Stimulated activated CD4-positive, alpha-beta T cell treated with anti-CD3 and anti-CD28 coated beads, Interleukin-4, amount 100 ng/mL, for 48 hours (primary cell): ENCODE measurements at places on chromosomes 4 and X.
A peak's percentile ranks its signal among the peaks of the same experiment; 100 is the strongest.

DNA sequence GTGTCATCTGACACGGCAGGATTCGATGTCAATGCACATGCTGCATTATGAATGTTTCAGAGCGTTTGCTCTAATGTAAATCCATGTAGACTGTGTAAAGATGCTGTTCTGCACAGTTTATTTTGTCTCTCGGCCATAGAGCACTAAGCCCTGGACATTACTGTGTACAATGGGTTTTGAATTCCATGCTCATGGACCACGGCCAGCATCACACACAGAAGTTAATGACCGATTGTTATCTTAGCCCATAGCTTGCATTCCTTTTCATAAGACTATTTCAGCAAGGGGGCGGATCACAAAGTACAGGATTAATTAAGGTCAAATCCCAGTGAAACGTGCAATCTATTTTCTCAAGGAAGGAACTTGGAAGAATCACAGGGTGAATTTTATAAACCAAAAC, 286.1 kb upstream of the TENM3 start:
- no peak for DNase-seq

GRCh38 chr4:175369087-175369486, 443.0 kb downstream of the GPM6A start:
- DNase-seq: no peak

DNA sequence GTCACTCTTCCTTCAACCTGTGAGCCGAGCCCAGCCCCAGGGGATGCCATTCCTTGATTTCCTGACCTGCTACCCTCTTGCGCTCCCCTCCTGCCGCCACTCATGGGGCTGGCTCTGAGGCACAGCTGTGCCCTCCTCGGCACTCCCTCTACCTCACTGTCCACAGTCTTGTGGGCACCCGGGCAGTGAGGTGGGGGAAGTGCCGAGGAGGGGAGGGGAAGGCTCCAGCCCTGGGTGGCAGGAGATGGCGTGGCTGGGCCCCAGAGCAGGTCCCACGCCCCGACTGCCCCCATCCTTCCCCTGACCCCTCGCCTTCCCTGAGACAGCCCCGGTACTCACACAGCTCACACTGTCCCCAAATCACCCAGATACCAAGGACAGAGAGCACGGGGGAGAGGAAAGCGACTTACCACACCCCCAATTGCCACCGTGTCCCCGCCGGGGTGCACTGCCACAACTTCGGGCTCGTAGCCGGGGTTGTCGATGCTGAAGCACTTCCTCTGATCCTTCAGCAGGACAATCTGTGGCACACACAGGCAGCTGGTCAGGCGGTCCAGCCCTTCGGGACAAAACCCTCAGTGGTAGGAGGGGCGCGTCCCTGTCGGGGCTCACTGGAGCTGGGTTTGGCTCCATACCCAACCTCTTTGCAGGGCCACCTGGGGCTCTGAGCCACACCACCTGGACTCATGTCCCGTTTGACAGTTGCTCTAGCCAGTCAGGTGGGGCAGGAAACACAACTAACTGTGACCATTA, 37.9 kb downstream of the WDR1 start:
- DNase-seq: no peak

GRCh38 chr4:74426101-74426500, 18.8 kb upstream of the AREG start:
- DNase-seq: no peak

- no peak for DNase-seq
Measured at GRCh38 chrX:55111578-55112254, 22.9 kb downstream of the PAGE2 start.

DNA sequence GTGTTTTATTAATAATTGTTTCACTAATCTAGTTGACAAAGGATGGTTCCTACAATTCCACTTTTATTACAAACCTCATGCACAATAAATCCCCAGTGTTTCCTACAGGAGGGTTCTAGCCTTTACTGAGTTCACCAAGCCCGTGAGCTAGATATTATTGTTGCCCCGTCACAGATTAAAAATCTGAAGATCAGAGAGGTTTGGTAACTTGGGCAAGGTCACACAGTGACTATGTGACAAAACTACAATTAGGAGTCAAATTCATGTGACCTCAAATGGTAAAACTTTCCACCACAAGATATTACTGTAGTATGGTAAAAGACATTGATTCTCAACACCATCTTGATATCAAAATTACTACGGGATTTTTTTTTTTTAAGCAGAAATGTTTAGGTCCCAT, 124.6 kb downstream of the BTC start:
- DNase-seq: no peak

GRCh38 chrX:41602816-41603345, 85.9 kb upstream of the GPR34 start:
- no peak for DNase-seq

GRCh38 chr4:1396806-1397455, 9.3 kb downstream of the NKX1-1 start:
- no peak for DNase-seq

- no peak for DNase-seq
Measured at GRCh38 chr4:16791460-16791859, 107.0 kb downstream of the LDB2 start.

DNA sequence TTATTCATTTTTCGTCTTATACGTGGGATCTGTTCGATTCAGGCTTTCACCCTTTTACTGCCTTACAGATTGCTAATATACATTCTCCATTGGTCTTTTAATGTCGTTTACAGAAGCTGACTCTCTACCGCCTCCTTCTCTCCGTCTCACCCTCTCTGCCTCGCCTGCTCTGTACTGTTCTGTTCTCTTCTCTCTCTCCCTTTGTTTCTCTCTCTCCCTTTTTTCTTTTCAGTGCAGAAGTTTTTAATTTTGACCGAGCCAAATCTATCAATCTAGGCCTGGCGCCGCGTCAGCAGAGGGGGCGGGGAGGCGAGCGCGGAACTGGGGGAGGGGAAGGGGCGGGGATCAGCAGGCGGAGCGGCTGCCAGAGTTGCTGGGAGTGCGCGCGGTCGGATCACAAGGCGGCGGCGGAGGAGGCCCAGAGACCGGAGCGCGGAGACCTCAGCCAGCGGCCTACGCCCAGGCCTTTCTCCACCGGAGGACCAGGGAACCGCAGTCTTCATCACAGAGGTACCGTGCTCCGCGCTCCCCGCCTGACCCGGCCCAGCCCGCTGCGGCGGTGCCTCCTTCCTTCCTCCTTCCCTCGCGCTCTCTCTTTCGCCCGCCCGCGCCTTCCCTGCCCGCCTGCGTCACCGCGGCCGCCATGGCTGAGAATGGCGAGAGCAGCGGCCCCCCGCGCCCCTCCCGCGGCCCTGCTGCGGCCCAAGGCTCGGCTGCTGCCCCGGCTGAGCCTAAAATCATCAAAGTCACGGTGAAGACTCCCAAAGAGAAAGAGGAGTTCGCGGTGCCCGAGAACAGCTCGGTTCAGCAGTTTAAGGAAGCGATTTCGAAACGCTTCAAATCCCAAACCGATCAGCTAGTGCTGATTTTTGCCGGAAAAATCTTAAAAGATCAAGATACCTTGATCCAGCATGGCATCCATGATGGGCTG, at the start of gene UBQLN2:
Gene UBQLN2, plus strand, starts transcription at position 397 of the 931 bp plus-strand sequence. Its CDS starts 247 bp downstream, at position 644.
- DNase-seq: peak; percentile 74

DNA sequence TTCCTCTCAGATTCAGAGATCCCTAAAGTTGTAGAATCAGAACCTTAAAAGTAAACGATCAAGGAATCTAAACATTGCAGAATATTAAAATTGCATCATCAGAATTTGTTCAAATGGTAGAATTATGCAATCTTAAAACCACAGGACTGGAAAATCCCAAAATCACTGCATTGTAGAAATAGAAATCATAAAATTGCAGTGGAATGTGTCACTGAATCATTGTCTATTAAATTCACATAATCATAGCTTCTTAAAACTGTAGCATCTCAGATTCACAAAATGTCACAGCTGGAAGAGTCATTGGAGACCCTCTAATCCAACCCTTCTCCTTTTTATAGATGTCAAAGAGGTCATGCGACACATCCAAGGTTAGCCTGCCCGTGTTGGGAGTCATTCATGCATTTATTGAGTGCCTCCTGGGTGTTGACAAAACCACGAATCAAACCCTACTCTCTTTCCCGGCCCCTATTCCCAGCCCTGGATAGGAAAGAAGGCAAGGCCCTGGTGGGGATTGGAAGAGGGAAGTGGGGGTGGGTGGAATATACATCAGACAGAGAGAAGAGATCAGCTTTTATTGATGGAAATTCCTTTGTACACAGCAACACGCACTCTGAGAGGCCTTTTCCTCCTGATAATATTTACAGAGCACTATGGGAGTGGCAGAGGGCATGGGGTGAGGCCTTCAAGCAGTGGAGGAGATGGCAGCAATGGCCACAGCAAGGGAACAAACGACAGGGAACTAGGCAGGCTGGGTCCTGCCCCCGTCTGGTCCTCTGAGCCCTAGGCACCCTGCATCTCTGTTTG, 15.4 kb downstream of the IQSEC2 start:
- DNase-seq: no peak

GRCh38 chr4:113293674-113294073, 244.2 kb downstream of the ANK2 start:
- DNase-seq: no peak

DNA sequence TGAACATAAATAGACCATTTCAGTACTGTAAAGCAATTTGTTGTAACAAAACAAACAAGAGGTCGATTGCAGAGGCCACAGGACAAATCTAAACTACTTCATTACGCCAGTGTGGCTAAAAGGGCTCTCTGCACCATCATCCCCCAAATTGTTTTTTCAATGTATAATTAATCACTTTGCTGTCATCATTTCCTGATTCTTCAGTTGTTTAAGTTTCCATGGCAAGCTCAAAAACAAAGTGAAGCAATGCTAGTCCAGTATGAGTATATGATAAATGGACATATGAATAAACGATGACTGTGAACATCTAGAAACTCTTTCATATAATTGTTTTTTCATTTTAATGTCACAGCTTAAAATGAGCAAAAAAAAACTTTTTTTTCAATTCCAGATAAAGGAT, 235.4 kb upstream of the FGF13 start:
- DNase-seq: no peak

GRCh38 chr4:29852537-29852936, 867.6 kb upstream of the PCDH7 start:
- no peak for DNase-seq
